A549 (cell line): ENCODE measurements at places on chromosomes 12 and 14.

DNA sequence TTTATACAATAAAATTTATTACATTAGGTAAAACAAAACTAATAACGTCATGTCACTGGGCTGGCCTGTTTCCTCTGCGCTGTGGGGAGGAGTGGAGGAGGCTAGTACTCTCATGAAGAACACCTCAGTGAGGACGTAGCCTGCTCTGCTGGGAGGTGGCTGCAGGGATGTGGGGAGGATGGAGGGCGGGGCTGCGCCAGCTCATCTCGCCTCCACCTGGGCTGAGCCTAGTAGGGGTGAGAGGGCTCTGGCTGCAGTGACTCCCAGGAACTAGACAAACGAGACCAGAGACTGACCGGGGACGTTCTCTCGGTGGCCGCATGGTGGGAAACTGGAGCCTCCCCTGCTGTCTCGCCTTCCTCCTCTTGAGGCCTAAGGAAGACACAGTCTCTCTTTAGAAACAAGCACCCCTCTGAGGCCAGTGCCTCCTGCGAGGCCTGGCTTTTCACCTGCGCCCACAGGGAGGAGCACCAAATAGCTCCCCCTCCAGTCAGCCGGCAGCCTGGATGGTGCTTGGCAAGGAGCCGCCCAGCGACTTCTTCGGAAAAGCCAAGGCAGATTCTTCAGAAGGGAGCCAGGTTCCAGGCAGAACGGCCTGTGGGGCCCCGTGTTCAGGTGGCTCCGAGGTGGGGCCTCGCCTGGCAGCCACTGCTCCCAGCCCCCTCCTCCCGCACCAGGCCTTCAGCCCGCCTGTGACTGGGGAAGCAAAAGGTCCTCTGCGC, 62.4 kb downstream of the PLEKHG3 start:
- no peak for DNase-seq

- DNase-seq = no peak
Measured at GRCh38 chr12:112029301-112029700, 16.1 kb downstream of the ERP29 start.

DNA sequence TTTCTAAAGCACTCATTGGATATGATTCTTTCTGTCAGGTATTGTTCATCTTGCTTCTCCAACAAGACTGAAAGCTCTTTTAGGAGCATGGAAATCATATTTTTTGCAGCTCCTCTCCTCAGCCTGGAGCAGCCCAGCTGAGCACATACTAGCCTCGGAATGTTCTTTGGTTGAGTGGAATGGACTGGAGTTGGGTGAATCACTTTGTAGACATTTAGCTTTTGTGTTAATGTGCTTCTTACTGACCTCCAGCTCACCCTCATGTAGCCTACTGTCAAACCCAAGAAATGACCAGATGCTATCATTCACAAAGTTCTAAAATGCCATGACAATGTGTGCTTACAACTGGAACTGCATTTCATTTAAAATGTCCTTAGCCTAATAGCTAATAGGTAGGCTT, 161.1 kb downstream of the NUAK1 start:
- no peak for DNase-seq

GRCh38 chr12:103560604-103561101, 26.4 kb upstream of the STAB2 start:
- DNase-seq = peak; percentile 99

DNA sequence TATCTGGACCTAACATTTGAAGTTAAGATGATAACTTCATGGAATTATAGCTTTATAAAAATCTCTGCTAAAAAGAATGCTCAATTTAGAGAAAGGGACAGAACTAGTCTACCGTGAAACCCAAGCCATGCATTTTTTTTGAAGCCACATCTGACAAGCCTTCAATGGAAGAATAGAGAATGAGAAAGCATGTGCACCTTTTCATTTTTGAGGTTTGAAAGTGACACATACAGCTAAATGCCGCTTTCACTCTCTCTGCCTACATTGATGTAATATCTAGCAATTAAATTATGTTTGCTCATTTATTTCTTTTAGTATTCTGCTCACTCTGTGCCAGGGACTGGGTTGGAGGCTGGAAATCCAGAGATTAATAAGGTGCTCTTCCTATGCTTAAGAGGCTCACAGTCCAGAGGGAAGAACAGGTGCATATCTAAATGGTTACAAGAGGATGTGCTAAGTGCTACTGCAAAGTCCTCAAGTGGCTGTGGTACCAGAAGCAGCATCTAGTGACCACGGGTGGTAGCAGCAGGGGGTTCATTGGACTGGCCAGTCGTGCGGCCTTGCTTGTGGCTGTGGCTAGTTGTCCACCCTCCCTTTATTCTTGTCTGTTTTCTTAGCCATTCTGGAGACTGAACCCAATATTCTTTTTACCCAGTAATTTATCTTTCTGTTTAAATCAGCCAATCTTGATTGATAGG, 60.4 kb downstream of the PPP1R36 start:
- DNase-seq = no peak

DNA sequence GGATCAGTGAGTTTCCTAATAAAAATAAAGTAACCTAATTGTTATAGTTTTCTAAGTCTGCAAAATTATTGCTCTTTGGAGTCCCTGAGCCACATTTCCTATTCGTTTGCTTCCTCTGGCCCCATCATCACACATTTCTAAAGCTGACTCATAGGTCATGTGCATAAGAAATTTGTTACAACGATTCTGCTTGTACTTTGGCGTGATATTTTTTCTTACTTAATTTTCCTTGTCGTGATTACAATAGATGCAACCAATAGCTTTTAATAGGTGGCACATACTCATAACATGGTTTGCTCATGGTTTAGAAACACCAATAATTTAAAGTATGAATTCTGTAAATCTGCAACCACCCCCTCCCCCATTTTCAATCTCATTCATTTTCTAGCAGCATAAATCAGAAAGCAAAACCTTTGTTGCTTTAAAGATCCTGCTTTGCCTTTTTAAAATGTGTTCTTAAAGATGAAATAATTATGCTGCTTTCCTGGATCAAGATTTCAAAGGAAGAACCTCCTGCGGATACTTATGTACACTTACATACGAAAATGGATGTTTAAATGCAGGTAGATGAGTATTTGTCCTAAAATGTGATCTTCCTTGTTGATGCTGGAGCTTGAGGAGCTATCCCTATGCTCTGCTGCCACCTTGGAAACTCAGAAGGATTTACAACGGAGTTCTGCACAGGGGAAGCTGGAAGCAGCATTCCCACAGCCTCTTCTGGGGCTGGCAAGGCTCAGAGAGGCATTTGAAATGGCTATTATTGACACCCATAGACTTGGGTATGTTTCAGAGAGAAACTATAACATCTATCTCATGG, 1.7 kb upstream of the FLRT2 start:
- peak; percentile 93 for DNase-seq

DNA sequence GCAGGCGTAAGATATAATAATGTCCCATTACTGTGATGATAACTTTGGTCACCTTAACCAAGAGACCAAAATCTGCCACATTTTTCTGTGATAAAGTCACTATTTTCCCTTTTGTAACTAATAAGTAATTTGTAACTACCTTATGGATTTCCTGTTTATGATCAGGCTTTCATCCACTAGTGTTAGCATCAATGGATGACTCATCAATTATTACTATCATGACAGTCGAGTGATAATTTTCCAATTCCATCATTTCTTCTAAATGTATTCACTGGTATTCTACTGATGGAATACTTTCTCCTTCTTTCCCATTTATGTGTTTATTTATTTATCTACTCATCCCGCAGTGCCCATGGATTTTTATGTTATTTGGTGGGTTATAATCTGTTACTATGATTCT, 148.4 kb downstream of the UNC79 start:
- no peak for DNase-seq

GRCh38 chr14:89757313-89757939, 197.1 kb downstream of the EFCAB11 start:
- DNase-seq = no peak

- DNase-seq = no peak
Measured at GRCh38 chr12:47975036-47975620, 11.7 kb downstream of the TMEM106C start.

DNA sequence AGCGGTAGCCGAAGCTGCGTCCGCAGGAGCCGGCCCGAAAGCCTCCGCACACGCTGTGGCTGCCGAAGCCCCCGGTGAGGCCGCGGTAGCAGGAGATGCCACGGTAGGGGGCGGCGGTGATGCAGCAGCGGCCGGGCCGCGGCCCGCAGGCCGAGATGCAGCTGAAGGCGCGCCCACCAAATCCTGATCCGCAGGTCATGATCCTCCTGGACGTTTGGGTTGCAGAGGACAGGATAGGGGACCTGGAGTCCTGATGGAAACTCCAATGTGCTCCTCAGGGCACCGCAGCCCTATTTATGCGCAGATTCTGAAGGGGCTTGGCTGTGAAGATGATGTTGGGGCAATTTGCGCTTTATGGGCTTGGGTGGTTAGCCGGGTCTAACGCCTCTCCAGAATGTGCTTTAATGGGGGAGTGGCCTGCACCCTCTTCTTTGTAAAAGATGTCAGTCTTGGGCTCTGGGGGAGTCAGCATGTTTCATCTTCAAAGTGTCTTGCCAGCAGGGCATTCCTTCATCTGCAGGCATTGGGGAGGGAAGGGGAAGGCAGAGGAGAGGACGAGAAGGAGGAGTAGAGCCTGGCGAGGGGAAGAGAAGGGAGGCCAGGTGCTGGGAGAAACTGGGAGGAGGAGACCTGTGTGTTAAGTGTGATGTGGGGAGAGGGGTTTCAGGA, at the start of gene KRT81:
Gene KRT81 (minus strand): TSS at position 268 of the 669 bp plus-strand sequence. CDS start 69 bp downstream, at position 199.
- DNase-seq = no peak

DNA sequence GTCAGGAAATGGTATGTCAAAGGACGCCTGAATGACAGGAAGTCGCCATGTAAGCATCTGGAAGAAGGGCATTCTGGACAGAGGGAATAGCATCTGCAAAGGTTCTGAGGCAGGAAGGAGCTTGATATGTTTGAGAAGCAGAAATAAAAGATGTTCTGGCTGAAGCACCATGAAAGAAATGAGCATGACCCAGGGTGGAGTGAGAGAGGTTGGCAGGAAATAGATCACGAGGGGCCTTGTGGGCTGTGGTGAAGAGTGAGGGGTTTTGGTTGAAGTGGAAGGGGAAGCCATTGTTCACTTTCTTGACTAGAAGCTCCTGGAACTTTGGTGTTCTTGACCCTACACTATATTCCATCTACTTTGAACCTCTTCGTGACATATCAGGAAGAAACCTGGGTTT, 99.4 kb upstream of the PARP11 start:
- DNase-seq = no peak

- DNase-seq = no peak
Measured at GRCh38 chr12:19978193-19978592, 390.1 kb upstream of the PDE3A start.

GRCh38 chr12:101563212-101563611, 31.6 kb upstream of the MYBPC1 start:
- DNase-seq = no peak

GRCh38 chr14:69657950-69658355, 46.6 kb downstream of the SUSD6 start:
- no peak for DNase-seq

- DNase-seq = no peak
Measured at GRCh38 chr12:10632226-10632625, 18.8 kb upstream of the MAGOHB start.

DNA sequence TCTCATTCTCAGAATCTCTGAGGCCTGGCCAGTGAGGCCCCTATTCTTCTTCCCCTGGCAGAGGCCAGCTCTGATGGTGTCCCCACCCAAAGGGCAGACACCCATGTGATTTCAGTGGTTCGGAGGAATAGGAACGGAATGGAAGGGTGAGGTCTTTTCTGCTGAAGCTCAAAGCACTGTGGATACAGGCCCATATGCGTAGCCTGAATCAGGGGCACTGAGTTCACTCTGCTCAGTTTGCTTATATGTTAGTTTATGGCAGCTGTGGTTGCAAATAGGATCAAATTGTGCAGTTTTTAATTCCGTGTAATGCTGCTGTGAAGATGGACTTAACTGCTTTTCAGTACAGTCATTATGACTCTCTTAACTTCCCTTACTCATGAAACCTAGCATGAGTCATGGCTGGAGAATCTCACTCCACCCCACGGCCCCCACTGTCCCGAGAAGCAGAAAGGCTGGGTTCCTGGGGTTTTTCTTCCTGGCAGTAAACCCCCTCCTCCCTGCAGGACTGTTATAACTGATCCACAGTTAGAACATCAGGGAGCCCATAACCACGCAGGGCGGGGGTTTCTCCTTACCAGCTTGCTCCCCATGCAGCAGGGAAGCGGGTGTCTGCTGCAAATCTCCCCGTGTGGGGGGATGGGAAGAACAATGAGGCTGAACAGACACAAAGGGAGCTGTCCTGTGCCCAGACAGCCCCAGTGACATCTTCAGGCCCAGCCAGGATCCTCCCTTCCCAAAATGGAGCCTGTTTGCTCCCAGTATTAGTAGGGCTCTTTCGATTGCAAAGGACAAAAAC, 122.7 kb downstream of the SLC38A6 start:
- DNase-seq = peak; percentile 96

DNA sequence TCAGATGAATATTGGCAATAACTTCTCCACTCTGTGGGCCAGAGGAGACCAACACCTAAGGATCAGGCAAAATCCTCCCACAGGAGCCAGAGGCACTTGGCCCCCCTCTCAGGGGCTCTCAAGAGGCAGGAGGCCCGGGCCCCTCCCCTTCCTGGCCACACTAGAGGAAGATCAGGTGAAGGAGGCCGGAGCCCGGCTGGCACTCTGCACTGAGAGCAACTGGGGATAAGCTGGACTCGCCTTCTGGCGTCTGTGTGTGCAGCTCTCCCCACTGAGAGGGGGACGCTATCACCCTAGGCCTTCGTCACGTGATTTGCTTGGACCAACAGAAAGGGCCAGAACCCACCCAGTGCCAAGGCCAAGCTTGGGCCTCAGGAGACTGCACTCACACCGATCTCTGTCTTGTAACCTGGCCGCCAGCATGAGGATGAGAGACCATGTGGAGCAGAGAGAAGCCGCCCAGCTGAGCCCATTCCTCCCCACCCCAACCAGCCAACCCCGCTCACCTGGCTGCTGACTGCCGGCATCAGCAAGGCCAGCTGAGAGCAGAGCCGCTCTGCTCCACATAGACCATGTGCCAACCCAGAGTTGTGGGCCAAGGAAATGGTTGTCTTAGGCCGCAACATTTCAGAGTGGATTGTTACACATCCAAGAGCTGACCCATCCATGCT, 64.0 kb downstream of the NOC4L start:
- no peak for DNase-seq

GRCh38 chr14:49637534-49638078, 2.6 kb upstream of the DNAAF2 start:
- no peak for DNase-seq

- peak; percentile 89 for DNase-seq
Measured at GRCh38 chr14:99035712-99036610, 236.0 kb downstream of the BCL11B start.

- no peak for DNase-seq
Measured at GRCh38 chr12:83349907-83350611, 663.4 kb downstream of the TMTC2 start.

DNA sequence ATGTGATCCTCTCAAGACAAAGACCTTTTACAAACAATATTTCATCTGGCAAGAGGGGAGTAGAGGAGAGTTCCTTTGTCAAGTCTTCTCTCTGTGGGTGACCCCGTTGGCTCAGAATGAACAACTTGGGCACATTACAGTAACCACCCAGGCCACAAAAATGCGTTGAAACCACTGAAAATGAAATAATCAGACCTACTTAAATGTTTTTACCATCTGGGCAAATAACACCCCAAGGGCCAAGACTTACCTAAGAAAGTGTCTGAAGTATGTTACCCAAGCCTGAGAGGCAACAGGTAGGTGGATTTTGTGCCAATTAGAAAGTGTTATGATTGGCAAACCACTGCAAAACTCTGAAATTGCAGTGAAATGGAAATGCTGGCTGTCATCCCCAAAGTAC, 1.3 kb downstream of the TC2N start:
- no peak for DNase-seq

GRCh38 chr14:58805605-58806409, 168.0 kb downstream of the DACT1 start:
- no peak for DNase-seq

- no peak for DNase-seq
Measured at GRCh38 chr14:91315844-91316267, 71.4 kb upstream of the GPR68 start.
